Neural progenitor cell (in vitro differentiated cells): ENCODE measurements at places on chromosomes 6 and 20.

DNA sequence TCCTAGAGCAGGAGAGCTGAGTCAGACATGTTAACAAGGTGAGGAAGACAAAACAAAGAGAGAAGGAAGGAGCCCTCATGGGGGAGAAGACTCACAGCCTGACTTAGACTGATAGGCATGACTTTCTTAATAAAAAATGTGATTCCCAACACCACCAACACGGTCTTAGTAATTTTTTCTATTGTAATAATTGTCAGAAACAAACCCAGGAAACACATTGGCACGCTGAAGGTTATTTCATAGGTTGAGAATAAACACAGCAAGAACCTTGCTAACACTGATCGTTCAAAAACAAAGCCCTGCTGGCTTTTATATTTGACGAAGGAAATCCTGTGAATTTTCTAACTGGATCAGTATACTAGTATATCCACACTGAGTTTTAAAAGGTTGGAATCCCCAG is 286.8 kb downstream of the HACE1 start:
- DNase-seq = no peak

DNA sequence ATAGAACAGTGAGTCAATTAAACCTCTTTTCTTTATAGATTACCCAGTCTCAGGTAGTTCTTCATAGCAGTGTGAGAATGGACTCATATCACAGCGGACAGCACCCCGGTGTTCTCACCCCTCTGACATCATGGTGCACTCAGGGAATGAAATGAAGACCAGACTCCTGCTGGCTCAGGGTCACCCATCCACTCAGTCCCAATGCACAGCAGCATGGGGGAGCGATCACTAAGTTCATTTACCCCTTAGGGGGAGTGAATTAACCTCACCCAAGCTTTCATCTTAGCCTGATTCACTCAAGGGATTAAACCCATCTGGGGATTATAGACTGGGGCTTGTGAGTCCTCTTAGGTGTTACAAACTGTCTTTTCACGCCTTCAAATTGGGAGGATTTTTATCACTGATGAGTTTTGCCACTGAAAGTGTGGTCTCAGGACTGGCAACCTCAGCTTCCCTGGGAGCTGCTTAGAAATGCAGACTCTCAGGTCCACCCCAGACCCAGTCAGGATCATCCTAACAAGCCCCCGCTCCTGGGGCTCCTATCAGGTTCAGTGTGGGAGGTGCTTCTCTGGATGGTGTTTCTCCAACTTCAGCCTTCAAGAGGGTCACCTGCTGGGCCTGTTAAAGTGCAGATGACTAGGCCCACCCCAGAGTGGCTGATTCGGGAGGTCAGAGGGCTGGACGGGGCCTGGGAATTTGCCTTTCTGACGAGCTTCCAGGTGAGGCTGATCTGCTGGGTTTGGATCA is 44.3 kb upstream of the FRMD1 start:
- DNase-seq = no peak

DNA sequence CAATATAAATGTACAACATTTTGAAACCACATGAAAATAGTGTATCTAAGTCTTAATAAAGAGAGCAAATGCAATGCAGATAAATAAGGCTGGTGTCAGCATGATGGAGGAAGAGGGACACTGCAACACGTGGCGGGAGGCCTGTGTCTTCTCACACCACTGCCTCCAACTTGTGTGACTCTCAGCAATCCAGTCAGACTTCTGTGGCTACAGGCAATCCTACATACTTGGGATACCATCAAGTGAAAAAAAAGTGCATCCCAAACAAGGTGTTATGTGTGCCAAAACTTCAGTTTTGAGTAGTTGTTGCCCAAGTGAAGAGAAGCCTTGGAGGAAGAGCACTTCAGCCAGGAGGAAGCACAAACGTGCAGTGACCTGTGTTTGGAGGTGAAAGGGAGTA is 68.6 kb downstream of the PKIB start:
- no peak for DNase-seq

DNA sequence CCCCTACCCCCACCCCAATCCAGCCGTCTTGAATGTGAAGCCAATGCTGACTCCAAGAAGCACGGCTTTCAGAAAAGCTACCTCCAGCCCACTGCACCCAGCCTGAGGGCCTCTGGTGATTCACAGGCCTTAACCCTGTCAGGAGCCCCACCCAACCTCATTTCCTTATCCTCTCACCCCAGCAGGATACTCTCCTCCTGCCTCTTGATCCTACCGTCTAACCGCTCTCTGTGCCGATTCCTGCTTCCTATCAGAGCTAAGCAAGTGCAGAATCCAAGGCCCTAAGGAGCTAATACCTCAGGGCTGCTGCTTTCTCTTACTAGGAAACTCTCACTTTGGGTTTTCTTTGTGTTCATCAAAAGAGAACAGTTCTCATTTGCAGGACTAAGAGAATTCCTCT is 47.2 kb downstream of the TRERF1 start:
- peak; percentile 40 for DNase-seq
